ENCODE measurements at places on chromosomes 4 and X.

- no peak for DNase-seq
These were observed 15.6 kb downstream of the SRPX start for GRCh38 chrX:38205039-38205438.

- DNase-seq, result no peak
These were observed 173.2 kb downstream of the LDB2 start for GRCh38 chr4:16725252-16725651.

DNA sequence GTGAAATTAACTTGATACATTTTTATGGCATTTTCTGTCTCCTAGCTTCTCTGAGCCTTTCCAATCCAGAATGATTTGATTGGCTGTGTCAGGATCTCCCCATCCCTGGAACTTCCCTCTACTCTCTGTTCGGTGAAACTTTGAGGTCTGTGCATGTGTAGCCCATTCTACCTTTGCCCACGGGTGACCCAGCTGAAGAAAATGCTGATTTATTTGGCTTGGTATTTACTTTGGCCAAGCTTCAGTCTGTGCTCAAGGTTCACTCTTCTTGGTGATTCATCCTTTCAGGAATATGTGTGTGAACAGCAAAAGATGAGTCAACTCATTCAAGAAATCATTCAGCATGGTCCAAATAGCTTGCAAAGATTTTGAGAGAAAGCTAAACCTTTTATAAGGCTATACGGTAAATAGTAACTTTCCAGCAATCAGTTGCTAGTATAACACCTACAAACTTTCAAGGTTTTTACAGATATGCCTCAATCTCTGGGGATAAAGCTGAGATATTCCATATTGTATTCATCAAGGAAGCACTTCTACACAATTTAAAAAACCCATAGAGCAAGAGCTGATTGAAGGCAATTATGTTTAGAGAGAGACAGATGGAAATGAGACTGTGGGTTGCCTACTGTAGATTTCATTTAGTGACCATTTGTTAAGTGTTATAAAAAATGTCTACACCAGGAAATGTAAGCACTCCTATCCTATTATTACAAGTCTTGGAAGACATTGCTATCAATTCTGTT is 233.9 kb upstream of the CXXC4 start:
- no peak for DNase-seq

DNA sequence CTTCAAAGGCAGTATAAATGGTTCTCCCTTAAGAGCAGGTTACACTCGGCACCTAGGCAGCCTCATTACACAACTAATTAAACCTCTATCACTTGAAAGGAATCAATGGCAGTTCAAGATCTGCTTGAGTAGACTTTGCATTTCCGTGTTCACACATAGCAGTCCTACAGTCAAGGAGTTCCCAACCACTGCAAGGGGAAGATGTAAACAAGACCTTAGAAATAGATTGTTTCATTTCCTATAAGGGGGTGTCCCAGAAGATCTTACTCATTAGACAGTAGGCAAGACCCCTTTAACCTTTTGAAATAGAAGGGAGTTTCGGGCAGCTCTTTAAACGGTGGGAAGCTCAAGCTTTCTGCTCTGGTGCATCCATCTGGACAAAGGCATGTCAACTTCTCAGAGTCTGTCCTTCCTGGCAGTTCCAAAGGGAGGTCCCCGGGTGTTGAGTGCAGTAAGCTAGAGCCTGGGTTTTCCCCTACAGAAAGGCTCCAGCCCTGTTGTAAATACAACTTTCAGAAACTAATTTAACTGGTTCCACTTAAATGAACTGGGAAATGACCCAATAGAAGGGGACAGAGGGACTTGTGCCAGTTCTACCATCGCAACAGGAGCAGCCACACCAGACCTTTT is 150.8 kb downstream of the RBMX2 start:
- DNase-seq, result no peak

- DNase-seq, result no peak
These were observed 12.8 kb upstream of the IQSEC2 start for GRCh38 chrX:53294024-53294648.

DNA sequence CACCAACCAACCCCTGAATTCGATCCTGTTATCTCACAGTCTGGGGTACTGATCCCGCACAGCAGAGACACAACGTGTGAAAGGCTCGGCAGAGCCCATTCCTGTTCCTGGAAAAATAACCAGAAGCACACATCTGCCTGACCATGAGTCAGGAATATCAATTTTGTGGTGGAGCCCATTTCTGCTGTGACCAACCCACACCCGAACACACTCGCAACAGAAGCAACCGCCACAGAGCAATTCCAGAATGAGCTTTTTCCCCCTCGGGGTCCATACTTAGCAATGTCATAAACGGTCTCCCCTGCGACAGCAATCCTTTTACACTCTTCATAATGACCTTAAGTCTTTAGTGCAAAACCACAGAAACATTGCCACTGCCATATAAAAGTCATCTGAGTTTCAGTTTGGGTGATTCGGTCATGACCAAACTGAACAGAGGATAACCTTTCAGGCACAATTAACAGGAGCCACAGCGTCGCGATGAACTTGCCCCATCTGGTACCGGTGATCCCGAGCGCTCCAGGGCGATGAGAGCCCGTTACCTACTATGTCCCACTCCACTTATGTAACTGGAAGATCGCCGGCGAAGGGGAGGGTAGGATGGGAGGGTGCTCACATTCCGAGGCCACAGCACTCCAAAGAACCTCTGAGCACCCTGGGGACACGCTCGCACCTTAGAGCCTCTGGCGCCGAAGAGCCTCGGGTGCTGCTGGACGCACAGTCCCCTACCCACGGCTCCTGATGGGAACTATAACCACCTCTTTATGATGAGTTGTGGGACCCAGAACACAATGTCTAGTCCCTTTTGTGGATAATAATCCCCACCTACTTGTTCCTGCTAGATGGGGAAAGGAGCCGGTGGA is 1.1 kb downstream of the MECP2 start:
- DNase-seq, result no peak

DNA sequence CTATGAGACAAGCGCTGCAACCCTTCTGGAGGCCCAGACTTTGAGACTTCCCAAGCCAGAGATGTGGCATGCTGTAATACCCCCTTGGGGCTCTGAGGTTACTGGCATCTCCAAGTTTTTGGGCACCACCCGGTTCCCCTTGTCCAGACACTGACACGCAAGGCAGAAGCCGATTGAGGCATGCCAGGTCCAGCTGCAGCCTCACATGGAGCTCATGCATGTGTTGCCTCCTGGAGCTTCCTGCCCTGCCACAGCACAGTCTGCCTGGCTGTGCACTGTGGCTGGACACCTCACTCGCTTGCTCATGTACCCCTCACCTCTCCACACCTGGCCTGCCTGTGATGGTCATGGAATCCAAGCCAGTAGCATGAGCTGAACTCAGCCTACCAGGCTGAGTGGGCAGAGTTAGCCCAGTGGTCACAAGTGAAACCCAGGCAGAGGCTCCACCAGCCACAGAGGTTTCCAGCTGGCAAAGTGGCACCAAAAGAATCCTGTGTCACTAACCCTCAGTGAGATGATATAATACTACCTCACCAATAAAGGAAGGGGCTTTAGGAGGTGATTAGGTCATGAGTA is 789.2 kb upstream of the INTU start:
- no peak for DNase-seq

DNA sequence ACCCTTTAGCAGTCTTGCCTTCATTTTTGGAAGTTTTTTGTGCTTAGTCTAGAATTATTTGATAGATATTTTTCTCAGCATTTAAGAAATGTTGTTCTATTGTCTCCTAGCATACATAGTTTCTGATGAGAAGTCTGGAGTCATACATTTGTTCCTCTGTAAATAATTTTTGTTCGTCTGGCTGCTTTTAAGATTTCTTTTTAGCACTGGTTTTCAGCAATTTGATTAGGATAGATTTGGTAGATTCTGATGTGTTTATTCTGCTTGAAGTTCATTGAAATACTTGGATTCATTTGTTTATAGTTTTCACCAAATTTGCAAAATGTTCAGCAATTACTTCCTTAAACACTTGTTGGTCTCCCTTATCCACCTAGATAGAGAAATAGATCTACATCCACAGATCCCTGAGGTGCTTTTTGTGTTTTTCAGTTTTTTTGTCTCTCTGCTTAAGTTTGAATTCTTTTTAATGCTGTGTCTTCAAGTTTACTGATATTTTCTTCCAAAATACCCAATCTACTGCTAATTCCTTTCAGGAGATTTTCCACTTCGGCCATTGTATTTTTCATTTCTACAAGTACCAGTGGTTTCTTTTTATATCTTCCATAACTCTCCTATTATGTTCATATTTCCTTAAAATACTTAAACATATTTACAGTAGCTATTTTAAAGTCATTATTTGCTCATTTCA is 64.9 kb downstream of the ABLIM2 start:
- no peak for DNase-seq

DNA sequence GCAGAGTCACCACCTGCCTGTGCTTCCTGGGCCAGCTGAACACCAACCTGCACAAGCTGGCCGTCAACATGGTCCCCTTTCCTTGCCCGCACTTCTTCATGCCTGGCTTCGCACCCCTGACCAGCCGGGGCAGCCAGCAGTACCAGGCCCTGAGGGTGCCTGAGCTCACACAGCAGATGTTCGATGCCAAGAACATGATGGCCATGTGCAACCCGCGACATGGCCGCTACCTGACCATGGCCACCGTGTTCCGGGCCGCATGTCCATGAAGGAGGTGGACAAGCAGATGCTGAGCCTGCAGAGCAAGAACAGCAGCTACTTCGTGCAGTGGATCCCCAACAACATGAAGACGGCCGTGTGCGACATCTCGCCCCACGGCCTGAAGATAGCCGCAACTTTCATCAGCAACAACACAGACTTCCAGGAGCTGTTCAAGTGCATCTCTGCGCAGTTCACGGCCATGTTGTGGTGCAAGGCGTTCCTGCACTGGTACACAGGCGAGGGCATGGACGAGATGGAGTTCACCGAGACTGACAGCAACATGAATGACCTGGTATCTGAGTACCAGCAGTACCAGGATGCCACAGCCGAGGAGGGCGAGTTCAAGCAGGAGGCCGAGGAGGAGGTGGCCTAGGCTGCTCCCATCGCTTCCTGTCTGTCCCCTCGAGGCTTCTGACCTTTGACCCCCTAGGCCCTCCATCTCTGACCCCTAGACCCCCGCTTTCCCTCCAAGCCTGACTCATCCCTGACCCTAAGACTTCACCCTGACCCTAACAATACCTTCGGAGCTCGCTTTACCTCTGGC is 170.3 kb downstream of the THOC2 start:
- DNase-seq, result no peak

DNA sequence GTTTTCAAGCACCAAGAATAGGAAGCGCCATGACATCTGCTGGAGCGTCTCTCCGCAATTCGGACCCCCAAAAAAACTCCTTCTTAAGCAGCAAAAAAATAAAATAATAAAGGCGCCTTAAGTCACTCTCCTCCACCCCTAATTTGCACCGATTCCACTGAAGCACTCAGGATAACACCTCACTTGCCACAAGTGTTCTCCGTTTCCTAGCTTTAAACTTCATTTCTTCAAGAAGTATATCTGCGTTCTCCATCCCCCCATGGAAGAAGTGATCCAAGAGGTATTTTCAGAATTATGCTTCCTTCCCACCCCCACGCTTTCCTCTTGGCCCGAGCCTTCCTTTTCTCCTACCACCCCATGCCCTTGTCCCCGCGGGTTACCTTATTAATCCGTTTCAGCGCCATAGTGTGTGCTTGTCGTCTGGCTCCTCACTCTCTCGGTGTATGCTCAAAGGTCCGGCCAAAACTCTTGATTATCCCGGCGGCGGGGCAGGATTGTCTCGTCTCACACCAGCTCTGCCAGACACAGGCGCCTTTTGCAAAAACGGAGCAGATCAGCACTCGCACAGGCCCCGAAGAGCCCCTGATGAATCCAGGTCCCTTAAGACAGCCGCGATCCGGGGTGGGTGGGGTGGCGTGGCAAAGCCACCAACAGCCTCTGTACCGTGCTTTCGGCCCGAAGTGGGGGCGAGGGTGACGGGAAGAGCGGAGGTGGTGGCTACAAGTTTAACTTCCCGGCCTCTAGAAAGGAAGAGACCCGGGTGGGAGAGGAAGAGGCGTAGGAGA is 1.1 kb downstream of the UBE2D3 start:
- no peak for DNase-seq

GRCh38 chrX:124737771-124738170 is 391.4 kb downstream of the SH2D1A start:
- no peak for DNase-seq

GRCh38 chrX:4091046-4091760 is 377.8 kb upstream of the PRKX start:
- DNase-seq, result no peak

GRCh38 chrX:38008658-38009057 is 2.3 kb downstream of the SYTL5 start:
- DNase-seq, result no peak

DNA sequence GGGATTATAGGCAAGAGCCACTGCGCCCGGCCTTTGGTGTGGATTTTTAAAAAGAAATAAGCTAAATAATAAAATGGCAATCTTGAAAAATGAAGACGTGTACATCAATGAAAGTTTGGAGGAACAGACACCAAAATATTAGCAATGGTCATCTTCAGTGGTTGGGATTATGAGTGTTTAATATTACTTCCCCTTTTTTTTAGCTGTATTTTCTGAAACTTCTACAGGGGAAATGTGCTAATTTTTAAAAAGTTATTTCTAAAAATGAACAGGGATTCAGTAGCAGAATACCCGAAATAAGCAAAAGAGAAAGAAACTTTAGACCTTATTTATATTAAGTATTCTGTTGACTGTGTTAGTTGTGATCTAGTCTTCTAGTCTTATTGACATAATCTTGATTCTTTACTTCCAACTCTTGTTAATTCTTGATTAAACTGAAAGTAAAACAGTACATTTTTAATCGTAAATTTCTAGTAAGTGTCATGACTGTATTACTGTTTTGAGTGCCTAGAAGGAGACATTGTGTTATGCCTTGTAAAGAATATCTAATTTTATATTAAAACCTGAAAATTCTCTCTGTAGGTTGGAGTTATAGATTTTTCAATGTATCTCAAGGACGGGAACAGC is 51.3 kb downstream of the RUFY3 start:
- DNase-seq, result no peak

- no peak for DNase-seq
These were observed 750.5 kb upstream of the POU3F4 start for GRCh38 chrX:82757614-82758013.

DNA sequence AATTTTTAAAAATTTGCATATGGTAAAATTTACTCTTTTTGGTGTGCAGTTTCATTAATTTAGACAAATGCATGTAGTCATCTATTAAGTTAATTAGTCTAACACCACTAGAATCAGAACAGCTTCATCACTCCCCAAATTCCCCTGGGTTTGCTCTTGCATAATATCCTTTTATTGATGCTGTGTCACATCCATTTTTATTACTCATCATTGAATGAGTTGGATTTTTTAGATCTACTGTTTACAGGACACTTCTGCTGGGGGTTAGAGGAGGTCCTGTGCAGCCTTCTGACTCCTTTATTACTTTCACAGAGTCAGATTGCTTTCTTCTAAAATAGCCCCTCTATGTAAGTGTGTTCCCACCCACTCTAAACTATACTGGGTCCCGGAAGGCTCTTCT is 65.9 kb downstream of the MTHFD2L start:
- no peak for DNase-seq

DNA sequence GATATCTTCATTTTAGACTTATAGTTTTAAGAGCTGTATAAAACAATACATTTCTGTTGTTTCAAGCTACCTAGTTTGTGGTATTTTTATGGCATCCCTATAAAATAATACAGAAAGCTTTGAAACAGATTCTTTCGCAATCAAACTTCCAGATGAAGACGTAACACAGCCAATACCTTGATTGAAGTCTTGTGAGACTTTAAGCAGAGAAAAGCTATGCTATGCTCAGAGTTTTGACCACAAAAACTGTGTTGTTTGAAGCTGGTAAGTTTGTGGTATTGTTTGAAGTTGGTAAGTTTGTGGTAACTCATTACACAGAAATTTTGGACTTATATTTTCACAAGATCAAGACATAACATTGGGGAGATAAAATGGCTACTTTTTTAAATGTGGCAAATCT is 201.8 kb upstream of the UGT8 start:
- DNase-seq, result no peak

- no peak for DNase-seq
These were observed 1.7 kb upstream of the TRPC5OS start for GRCh38 chrX:111874241-111874640.

All from stimulated activated CD8-positive, alpha-beta memory T cell treated with anti-CD3 and anti-CD28 coated beads, Interleukin-7, amount 100 ng/mL, for 4 hours (primary cell).